ENCODE measurements at places on chromosomes 13 and 19. TPM values are rescaled to one million over a fixed set of nuclear protein-coding genes. Genes with fewer than 3 reads are reported as not detected.

Gene TYK2
- 63.6 TPM for total RNA-seq

Gene NXNL1
- total RNA-seq = not detected

Gene ZNF333
- 17.0 TPM for total RNA-seq

Gene ZNF649
- 21.1 TPM for total RNA-seq

Gene ANGPTL8
- 55.3 TPM for total RNA-seq

Gene CEACAM8
- 4.8 TPM for total RNA-seq

Gene SIGLEC10
- 1.7 TPM for total RNA-seq

Gene NKPD1
- 4.2 TPM for total RNA-seq

Gene CEACAM16
- not detected for total RNA-seq

Gene ZMYM2
- total RNA-seq = 109 TPM

Gene ZNF112
- 8.3 TPM for total RNA-seq

Gene DCT
- 28.3 TPM for total RNA-seq

Gene PABPC3
- 0.10 TPM for total RNA-seq

Gene PRR22
- total RNA-seq = 0.30 TPM

DNA sequence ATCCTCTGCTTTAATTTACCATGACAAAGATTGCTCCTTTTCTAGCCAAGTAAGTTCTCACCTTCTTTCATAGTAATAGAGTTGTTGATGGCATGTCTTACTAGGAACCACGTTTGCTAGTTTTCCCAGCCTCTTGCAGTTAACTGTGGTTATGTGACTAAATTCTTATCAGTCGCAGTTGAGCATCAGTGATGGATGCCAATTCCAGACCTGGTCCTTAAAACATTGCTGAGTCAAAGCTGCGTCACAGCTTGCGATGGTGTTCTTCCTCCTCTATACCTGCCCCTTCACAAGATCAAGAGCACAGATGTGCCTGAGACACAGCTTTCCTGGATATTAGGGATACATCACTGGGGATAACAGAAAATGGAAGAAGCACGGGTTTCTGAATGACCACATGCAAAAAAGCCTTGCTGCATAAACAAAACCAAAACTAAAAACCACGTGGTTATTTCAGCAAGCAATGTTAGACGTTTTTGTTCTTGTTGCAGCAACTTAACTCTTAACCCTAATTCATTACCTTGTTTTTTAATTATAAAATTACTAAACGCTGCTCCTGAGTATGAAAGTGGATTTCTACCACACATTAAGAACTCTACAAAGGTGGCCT, 97.6 kb upstream of the DACH1 start:
- no peak for DNase-seq

GRCh38 chr19:1087813-1088415, 7.3 kb downstream of the POLR2E start:
- DNase-seq = peak; percentile 23

DNA sequence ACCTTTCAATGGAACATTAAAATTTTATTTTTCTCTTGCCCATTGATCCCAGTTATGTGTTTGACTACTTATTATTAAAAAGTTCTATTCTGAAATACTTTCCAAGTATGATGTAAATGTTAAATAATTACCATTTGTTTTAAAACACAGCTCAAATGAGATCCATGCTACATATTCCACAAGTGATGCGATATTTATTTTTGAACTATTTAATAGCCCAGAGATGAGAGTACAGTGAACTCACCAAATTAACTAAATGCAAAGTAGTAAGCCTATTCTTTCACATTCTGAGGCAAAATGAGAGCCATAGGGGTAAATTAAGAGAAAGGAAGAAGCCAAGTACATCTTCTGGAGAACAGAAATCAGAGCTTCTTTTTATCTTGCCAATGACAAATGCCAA, 1.2 kb upstream of the DCLK1 start:
- peak; percentile 64 for DNase-seq

- DNase-seq = no peak
Observed at GRCh38 chr19:50449236-50449899, 16.7 kb downstream of the MYBPC2 start.

GRCh38 chr13:36026531-36026930, 104.7 kb downstream of the DCLK1 start:
- no peak for DNase-seq

GRCh38 chr19:8089664-8090601, 37.4 kb downstream of the CCL25 start:
- DNase-seq = no peak

- no peak for DNase-seq
Observed at GRCh38 chr13:31145417-31145816, 16.3 kb downstream of the HSPH1 start.

GRCh38 chr13:101452519-101453485, at the start of gene ITGBL1:
TSS of gene ITGBL1 (plus strand) at chr13:101452675. CDS start at chr13:101452834, 159 bp downstream.
- no peak for DNase-seq

GRCh38 chr13:62014299-62014698, 598.6 kb upstream of the PCDH20 start:
- no peak for DNase-seq

- DNase-seq = peak; percentile 7
Observed at GRCh38 chr19:44988896-44989556, 12.2 kb upstream of the RELB start.

DNA sequence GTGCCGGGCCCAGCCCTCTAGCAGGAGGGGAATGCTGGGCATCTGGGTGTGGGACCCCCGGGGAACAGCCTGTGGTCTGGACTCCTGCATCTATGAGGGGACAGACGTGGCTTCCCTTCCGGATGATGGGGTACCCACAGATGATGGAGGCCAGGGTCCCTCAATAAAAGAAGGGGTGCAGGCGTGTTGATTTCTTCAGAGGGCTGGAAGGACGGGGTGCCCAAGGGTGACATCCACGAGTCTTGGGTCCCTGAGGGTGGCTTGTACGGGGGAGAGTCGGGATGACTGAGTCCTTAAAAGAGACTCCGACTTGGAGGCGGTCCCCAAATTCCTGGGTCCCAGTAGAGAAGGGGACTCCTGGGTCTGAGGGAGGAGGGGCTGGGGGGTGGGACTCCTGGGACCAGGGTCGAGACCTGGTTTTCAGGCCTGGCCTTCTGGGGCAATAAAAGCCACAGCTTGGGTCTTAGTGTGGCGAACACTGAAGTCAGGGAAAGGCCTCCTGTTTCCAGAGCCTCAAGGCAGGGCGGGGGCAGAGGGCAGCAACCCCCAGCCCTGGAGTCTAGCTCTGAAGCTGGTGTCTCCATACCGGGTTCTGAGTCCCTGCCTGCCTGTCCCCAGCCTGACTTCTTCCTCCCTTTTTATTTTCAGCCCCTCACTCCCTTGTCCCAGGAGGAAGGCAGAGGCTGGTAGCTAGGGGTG, 459 bp upstream of the GRIN2D start:
- DNase-seq = no peak

- no peak for DNase-seq
Observed at GRCh38 chr19:58514564-58515022, 2.8 kb upstream of the SLC27A5 start.

- no peak for DNase-seq
Observed at GRCh38 chr13:37383856-37384370, 214.7 kb downstream of the POSTN start.

DNA sequence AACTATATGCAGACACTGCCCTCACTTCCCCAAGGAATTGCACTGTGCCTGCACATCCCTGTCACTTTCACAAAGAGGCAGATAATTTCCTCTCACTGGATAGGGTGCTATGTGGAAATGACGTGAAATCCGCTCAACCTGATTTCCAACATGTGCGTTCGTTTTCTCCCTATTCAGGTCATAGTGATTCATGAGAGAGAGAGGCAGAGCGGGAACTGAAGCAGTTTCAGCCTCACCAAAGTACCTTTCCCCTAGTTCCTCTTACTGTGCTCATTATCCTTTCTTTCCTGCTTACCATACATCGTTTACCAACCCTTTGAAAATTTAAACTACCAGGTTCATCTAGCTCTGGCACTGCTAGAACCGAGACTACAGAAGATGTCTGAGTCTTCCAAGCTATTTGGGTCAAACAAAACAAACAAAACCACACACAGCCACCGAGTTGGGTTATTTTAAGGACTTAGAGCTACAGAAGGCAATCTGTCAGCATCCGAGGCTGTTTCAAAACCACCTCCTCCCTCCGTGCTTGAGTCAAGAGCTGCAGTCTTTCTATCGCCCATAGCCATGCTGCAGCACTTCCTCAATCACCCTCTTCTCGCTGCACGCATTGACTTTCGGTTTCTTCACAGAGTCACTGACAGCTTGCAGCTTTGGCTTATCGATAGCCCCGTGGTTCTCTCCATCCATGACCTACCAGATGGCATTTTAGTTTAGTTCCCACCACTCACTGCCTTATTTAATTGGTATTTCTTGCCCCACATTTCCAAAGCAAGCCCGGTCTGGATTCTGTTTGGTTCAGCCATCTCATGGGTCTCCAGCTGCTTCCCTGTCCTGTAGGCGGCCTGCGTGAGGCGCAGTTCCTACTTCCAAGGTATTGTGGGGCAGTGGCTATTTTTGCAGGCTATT, 1395.8 kb downstream of the EFNB2 start:
- DNase-seq = no peak

DNA sequence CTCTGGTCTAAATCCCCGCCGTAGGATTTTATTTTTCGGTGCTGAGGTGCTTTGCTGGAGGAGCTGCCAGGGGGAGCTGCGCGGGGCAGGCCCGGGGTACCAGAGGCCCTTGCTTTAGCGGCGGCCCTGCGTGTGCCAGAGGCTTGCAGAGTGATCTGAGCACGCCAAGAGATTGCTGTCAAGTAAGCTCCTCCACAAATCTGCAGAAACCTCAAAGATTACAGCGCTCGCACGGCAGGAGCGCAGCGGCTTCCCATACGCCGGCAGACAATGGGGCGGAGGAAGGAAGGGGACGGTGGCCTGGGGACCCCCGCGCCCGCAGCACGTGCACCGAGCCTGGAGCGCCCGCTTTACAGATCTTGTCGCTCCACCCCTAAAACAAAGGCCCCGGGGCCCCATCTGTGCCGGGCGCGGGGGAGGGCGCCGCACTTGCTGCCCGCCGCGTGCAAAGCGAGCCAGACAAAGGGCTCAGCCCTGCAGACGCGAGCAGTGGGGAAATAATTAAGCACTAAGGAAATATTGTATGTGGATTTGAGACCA, 9.1 kb upstream of the C19orf12 start:
- DNase-seq = peak; percentile 21

DNA sequence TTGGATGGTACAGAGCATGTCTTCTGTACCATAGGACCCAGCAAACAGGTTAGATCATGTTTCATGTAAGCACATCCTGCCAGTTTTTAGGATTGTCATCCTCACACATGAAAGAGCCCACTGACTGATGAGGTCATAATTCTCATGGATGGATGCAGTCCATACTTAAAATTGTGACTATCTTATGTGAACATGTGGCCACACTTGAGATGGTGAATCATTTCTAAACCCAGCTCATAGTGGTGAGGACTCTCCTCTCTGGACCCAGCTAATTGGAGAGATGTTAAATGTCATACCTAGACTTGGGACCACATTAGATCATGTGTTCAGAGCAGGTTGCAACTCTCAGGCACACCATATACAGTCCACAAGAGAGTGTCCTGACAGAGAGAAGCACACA, 24.8 kb upstream of the ZNF254 start:
- DNase-seq = no peak

DNA sequence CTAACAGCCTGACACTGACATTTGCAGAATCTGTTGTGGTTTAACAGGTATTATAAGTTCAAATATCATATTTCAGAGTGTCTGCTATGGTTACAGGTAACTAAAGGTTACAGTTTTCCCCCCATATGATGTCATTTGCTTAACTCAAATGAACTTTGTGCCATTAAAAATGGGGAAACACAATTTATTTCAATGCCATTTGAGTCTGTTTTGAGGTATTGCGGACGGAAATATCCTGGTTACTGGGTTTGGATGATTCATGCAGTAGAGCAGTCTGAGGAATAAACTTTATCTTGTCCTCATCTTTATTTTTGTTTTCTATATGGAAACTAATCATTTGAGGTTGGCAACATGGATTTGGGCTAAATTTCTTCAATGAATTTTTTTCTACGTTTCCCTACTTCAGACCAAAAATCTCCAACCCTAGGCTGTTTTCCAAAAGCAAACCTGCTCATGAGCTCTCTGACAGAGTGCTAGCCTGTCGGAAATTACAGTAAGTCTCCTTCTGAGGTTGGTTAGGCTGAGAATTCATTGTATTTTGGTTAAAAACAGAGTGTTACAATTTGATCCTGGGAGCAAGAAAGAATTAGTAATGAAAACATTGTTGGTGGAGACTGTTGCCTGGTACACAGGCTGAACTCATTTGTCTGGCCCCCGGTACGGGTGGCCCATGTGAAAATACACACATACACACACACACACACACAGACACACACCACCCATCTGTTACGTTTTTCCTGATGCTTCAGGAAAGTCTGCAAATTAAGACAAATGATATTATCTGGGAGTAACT, 66.1 kb downstream of the AKAP11 start:
- DNase-seq = no peak

- no peak for DNase-seq
Observed at GRCh38 chr13:27008733-27009132, 162.9 kb downstream of the USP12 start.

- no peak for DNase-seq
Observed at GRCh38 chr13:85492283-85492682, 306.9 kb downstream of the SLITRK6 start.

GRCh38 chr13:22200440-22200839, 529.6 kb downstream of the FGF9 start:
- no peak for DNase-seq

GRCh38 chr13:67437244-67437643, 207.1 kb upstream of the PCDH9 start:
- no peak for DNase-seq

DNA sequence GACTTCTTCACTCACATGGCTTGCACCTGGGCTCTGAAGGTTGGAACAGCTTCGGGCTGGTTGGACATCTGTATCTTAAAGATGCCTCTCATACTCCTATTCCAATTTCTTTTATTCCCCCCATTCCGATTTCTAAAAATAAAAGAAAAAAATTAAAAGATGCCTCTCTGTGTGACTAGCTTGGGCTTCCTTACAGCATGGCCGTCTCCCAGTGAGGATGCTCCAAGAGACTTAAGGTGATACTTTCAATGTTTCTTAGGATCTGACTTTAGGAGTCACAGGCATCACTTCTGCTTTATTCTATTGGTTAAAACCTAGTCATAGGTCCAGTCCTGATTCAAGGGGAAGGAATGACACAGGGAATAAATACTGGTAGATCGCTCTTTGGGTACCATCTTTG, 9.9 kb upstream of the SULT2A1 start:
- no peak for DNase-seq

GRCh38 chr13:20173116-20173746, 12.4 kb upstream of the GJA3 start:
- DNase-seq = no peak

DNA sequence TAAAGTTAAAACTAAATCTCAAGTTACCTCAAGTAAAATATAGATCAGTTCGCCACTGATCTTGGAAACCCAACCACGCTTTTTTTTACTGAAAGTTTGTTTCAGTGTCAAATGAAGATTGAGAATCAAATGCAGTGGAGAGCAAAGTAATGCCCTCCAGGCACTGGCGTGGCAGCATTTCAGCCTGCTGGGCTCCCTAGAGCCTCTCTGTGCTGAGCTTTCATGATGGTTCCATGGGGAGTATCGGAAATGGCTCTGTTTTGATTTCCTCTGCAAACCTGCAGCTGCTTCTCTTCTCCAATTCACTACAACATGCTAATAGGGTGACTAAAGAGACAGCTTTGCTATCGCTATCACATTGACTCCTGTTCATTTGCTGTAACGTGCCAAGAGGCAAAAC, 141.6 kb downstream of the FGF14 start:
- no peak for DNase-seq

Data from skin of body (tissue), 3 donors.